ENCODE measurements at places on chromosomes 13 and 19.

- no peak for DNase-seq
Measured at GRCh38 chr13:66888698-66889097, 341.4 kb downstream of the PCDH9 start.

- no peak for DNase-seq
Measured at GRCh38 chr13:112730157-112730671, 40.4 kb downstream of the ATP11A start.

DNA sequence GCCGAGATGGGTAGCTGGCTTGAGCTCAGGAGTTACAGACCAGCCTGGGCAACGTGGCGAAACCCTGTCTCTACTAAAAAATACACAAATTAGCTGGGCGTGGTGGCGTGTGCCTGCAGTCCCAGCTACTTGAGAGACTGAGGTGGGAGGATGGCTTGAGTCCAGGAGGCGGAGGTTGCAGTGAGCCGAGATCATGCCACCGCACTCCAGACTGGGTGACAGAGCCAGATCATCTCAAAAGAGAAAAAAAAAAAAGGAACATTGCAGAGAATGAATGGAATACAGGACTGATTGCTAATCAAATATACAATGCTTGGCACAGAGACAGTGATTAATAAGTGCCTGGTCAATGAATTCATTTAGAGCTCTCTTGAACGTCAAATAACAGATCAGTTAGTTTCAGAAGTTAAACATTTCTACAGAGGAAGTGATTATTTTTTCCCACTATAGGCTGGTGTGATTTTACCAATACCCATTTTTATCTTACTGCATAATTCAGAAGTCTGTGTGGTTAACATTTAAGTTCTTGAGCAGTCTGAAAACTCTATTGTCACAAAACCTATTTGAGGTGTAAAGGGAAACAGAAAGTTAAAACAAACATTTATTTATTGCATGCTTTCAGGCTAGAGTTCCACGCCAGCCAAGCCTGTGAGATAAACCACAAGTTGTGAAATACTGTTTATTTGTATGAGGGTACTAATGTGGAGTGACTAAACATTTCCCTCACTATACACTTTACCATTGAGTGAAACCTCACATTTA lies 7.7 kb upstream of the TBC1D4 start:
- no peak for DNase-seq

DNA sequence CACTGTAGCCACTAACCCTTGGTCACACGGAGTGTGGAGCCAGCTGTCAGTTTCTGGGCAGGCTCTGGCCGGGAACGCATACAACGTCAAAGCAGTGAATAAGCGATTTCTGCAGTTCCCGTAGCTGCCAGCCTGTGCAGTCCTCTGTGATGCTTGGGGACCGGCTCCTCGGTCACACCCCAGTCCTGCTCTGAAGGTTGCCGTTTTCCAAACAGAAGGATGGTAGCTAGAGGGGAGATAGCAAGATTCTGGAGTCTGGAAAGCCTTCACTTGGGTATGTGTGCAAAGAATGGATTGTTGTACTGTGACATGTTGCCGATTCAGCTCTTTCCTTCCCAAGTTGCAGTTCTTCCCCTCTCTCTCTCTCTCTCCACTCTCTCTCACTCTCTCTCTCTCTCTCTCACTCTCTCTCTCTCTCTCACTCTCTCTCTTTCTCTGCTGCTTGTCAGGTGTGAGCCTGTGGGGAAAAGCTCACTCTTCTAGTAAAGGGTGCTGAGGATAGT lies 38.7 kb upstream of the C1QTNF9 start:
- peak; percentile 23 for DNase-seq

GRCh38 chr13:85148009-85148408 lies 651.2 kb downstream of the SLITRK6 start:
- DNase-seq = no peak

GRCh38 chr13:71851498-71852409 lies 15.2 kb downstream of the DACH1 start:
- DNase-seq = no peak
